ENCODE measurements at places on chromosomes 1 and 21.

DNA sequence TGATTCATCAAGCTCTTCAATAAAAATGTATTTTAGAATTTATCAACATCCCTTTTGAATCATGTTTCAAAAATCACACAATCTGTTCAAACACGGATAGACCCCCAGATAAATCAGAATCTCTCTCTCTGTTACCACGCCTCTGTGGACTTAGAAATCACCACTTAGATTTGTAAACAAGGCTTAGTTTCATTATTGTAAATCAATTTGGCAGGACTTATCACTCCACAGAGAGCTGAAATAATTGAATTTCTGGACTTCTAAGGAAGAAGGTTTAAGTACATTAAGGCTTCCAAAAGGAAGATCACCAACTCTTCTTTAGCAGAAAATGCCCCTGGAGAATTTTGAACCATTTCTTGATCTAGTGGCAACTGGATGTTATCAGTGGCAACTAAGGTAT is 100.4 kb downstream of the APP start:
- no peak for DNase-seq

GRCh38 chr1:204383163-204383904 is 23.6 kb upstream of the PLEKHA6 start:
- no peak for DNase-seq

- DNase-seq = no peak
Measured at GRCh38 chr1:207021876-207022596, 10.5 kb downstream of the C1orf116 start.

GRCh38 chr21:27221077-27221476 is 254.2 kb upstream of the ADAMTS5 start:
- no peak for DNase-seq

GRCh38 chr1:64675718-64676345 is 69.0 kb upstream of the RAVER2 start:
- no peak for DNase-seq

- DNase-seq = no peak
Measured at GRCh38 chr1:61754545-61754944, 12.3 kb downstream of the PATJ start.

GRCh38 chr1:201140941-201141260 is 13.4 kb downstream of the TMEM9 start:
- no peak for DNase-seq

GRCh38 chr1:178725466-178726086 is 532 bp downstream of the RALGPS2 start:
- DNase-seq = peak; percentile 89

- no peak for DNase-seq
Measured at GRCh38 chr1:22751124-22751531, 40.5 kb downstream of the EPHB2 start.

DNA sequence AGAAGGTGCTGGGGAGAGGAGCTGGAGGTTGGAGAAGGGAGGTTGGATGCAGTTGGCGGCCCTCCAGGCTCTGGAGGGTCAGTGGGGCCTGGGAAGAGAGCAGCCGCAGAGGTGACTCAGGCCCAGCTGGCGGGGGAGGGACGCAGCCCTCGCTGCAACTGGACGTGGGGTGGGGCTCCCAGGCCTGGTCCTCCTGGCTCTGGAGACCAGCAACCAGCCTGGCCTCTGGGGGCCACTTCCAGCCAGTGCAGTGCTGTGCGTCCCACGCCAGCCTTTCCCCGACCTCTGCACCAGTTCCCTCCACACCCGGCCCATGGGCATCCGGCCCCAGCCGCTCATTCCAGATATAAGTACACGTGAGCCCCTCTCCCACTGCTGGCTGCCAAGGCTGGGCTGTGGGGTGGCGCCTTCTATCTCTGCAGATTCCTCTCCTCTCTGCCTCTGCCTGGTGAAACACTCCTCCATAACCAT is 38.0 kb upstream of the COL18A1 start:
- DNase-seq = no peak

GRCh38 chr1:203505526-203506204 is 11.7 kb downstream of the OPTC start:
- no peak for DNase-seq

GRCh38 chr1:109926662-109927300 is 16.1 kb downstream of the CSF1 start:
- no peak for DNase-seq

GRCh38 chr1:19559641-19560040 is 74.3 kb upstream of the CAPZB start:
- no peak for DNase-seq

DNA sequence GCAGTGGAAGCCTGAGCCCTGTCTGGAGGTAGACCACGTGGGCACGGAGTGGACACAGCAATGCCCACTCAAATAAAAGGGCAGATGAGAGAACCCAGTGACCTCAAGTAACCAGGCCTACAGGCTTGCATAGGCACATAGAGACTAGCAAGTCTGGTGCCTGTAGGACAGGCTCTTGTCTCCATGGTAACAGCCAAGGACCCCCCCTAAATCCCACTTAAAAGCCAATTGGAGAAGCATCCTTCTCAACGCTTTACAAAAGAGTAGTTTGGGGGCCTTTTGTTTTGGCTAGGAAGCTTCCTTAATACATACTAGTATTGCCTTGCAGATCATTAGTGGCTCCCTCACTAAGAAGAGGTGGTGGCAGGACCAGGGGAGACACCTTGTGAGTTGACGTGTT is 63.9 kb downstream of the VWA5B1 start:
- no peak for DNase-seq

- DNase-seq = no peak
Measured at GRCh38 chr1:227920896-227921295, 26.8 kb downstream of the WNT9A start.

DNA sequence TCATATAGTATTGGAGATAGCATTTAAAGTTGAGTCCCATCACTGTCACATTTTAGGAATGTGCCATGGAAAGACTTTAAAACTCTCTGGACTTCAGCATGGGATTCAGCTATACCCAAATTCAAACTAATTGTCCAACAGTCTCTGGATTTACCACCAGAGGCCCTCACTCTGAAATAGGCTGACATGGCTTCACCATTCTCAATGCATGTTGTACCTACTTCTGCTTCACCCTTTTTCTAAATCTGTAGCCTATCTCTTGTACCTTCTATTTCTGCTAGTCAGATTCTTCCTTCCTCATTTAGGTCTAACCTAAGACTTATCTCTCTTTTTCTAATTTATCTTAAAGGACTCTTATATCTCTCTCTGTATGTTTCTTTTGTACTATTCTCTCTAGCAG is 512.7 kb upstream of the ZRANB2 start:
- no peak for DNase-seq

GRCh38 chr1:44714944-44715571 is 15.9 kb downstream of the RNU5D-1 start:
- peak; percentile 54 for DNase-seq

GRCh38 chr1:162131400-162132321 is 62.2 kb downstream of the NOS1AP start:
- no peak for DNase-seq

GRCh38 chr1:165828103-165828668 is 772 bp downstream of the UCK2 start:
- peak; percentile 85 for DNase-seq

DNA sequence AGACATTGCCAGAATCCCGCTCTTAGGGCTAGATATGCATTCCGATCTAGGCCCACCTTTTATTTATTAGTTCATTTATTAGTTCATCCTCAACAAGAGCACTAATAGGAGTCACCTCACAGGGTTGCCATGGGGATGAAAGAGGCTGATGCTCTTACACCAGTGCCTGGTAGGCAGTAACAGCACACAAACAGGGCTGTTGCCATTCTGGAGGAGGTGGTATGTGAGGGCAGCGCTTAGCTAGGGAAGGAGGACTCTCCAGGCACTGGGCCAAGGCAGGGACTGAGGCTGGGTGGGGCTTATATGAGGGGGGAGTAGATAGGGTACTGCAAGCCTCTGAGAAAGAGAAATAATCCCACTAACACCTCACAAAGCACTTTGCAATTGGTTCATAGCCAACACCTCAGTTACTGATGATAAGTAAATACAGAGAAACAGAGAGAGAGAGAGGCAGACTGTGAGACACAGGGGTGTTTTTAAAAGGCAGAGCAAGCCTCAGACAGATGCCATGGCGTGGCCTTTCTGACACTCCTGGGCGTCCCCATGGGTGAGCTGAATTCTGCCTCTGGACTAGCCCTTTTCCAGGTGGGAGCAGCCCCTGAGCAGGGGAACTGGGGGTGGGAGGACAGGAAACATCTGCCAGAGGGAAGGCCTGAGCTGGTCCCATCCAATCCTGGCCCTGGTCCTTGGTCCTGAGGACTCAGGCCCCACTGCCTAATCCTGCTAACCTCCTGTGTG is 5.9 kb downstream of the FCGR2A start:
- DNase-seq = no peak

DNA sequence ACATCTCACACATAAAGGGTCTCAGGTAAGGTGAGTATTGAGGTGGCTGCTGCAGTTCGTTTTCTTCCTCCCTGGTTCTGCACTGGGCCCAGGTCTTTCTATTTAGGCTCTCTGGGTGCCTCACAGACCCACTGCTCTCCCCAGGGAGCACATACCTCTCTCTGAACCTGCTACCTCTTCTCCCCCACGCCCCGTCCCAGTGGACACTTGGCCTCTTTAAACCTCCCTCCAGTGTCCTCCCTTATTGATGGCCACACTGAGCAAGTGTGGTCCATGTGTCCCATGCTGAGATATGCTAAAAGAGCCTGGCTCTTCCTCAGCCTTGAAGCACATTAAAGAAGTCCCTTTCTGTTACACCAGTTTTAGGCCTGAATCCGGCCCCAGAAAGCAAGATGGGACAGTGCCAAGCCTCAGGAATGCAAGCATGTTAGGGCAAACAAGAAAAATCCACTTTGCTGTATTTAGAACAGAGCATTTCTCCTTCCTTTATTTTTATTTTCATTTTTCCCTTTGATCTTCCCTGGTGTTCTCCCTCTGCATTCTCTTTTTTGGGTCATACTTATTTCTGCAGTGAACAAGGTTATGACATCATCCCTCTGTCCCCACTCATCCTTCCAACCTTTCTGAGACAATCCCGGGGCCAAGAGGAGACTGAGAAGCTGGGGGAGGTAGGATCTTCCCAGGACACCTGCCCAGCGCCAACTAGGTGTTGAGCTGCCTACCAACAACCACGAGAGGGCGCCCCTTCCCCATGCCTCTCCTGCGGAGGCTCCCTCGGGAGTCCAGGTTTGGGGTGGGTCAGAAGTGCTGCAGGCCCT is 5.0 kb upstream of the CHI3L2 start:
- peak; percentile 22 for DNase-seq

- DNase-seq = no peak
Measured at GRCh38 chr1:163768576-163768975, 446.8 kb downstream of the NUF2 start.

DNA sequence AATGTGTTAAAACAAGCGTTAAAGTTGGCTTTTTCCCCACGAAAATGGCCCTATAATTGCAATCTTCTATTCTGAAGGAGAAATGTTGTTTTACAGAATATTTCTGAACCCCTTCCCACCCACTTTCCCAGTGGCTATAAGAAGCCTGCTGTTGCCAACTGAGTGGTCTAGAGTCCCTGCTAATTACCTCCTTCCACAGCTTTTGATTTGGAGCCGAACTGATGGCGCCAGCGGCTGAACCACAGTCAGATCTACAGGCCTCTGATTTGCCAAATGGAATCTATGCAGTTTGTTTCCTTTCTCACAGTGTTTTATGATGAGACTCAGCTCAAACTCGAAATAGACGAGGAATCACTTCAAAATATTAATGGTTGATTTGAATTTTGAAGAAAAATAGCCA is 76.0 kb upstream of the C1orf105 start:
- DNase-seq = no peak

DNA sequence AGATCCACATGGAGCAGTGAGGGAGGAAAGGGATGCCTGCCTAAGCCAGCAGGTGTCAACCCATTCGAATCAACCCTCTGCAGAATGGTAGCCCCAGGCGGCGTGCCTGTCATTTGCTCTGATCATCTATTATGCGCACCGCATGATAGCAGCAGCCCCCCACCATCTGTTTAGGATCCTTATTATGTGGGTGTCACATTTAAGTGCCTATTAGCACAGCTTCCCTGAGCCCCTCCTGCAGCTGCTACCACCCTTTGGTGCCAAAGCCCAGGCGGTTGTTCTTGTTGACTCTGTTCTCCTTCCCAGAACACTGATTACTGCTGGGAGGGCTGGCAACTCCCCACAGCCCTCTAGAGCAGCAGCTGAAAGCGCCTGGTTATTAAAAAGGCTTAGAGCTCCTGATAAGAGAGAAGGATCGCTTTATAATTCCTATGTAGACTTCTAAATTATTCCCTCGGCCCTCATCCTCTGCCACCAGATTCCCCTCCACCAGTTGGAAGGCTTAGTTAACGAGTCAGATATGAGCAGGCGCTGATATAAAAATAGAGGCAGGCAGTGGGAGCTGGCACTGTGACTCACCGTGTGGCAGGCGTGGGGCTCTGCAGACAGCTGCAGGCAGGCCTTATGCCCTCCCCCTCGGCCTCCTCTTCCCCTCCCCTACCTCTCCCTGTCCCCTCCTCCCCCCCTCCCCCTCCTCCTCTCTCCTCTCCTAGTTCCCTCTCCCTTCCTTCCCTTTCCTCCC is 23.0 kb downstream of the ACTA1 start:
- no peak for DNase-seq

- peak; percentile 80 for DNase-seq
Measured at GRCh38 chr21:45074048-45074817, at the start of gene ADARB1. ADARB1 (plus strand) TSS chr21:45074580; CDS start chr21:45171657, 97,077 bp downstream.

DNA sequence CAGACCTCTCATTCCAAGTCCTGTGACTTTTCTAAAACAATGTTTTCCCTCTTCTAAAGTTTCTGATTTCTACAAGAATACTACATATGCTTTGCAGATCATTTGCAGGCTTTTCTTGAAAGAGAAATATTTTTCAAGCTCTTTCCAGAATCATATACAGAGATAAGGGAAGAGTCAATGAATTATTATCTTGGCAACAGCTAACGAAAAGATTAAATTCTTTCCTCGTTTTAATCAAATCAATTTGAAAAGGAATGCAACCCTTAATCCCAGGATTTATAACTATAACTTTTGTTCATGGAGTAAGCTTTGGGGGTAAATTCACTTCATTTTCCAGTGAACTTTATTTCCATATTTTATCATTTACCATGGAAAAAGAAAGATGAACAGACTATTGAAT is 6.9 kb downstream of the KRTAP11-1 start:
- no peak for DNase-seq

DNA sequence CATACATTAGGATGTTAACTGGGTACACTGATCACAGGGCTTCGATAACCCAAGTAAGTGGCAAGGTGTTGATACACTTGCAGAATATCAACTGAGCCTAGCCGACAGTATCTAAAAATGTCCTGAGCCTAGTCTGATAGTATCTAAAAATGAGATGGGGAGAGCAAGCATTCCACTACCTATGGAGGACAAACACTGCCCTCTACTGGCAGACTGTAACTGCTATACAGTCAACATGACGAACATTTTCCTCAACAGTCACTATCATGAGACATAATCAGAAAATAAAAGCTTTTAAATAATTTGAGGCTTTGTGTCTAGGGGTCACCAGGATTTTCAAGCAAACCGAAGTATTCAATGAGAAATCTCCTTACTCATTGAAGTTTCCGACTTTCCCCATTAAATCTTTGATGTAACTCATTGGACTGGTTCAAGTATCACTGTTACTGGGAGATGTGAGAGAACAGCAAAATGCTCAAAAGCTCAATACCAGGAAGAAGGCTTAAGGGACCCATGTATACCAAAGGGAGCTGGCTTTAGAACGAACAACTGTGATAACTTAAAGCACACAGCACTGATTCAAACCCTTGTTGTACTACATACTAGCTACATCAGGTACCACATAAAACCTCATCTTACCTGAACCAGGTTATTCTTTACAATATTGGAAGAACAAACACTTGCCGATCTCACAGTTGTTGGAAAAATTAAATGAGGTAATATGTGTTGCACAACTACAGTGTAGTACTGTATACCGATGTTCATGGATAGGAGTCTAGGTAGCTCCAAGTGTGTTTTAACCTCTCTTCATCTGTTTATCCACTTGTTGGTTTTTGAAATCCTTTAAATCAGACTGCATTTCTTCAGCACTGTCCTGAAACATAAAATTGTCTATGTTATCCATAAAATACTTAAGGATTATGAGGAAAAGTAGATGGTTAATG is 31.1 kb upstream of the SLC45A3 start:
- DNase-seq = no peak
